ENCODE measurements at places on chromosomes 2 and 18.

DNA sequence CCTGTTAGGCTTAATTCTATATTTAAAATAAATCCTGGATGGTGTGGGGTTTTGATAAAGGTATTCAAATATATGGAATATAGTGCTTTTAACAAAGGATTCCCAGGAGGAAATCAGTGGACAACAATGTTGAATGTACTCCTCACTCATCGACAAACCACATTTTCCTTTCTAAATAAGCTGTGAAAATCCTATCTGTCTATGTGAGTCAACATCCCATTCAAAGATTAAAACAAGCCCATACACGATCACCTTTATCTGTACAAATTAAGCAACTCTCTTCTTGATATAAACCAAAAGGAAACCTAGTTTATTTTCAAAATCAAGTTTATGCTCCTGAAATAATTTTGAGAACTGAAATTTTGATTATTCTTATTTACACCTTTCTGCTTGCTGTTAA is 153.4 kb downstream of the ERBB4 start:
- DNase-seq = no peak

GRCh38 chr2:198157314-198157713 is 352.9 kb downstream of the PLCL1 start:
- DNase-seq = no peak

- no peak for DNase-seq
These were observed 1785.3 kb upstream of the CELF4 start for GRCh38 chr18:39350945-39351344.

- DNase-seq = no peak
These were observed 7.8 kb downstream of the CCDC85A start for GRCh38 chr2:56191617-56192016.

GRCh38 chr18:63100630-63101055 is 218.9 kb downstream of the BCL2 start:
- DNase-seq = no peak

GRCh38 chr2:7405861-7406715 is 488.9 kb downstream of the RNF144A start:
- no peak for DNase-seq

All from stimulated activated CD4-positive, alpha-beta T cell treated with anti-CD3 and anti-CD28 coated beads, Interleukin-1b, Interleukin-23, amount 100 ng/mL, for 4 hours (primary cell).